ENCODE measurements at places on chromosomes 7 and 10. TPM values are rescaled to one million over a fixed set of nuclear protein-coding genes. Genes with fewer than 3 reads are reported as not detected.

GRCh38 chr10:287026-287709, 151.9 kb downstream of the ZMYND11 start:
- no peak for DNase-seq

- no peak for DNase-seq
Measured at GRCh38 chr10:100138921-100139496, 46.8 kb downstream of the ERLIN1 start.

DNA sequence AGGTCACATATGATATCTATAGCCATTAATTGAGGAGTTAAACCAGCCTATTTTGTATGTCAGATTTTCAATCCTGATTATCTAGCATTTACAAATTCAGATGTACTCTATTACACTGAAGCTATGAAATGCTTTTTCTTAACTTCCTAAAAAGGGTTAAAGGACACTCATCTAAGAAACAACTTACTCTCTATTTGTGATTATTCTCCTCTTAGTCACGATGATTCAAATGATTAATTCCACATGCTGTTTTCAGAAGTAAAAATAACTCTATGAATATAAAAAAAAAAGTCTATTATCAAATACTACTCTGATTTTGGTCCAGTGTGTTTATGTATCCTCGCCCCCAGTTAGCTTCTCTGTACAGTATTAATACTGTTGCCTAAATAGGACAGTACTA, 1199.9 kb downstream of the GATA3 start:
- no peak for DNase-seq

GRCh38 chr7:27661811-27662489, 733 bp downstream of the HIBADH start:
- DNase-seq, result peak; percentile 50

GRCh38 chr7:6653071-6654003, 16.2 kb downstream of the ZNF316 start:
- no peak for DNase-seq

DNA sequence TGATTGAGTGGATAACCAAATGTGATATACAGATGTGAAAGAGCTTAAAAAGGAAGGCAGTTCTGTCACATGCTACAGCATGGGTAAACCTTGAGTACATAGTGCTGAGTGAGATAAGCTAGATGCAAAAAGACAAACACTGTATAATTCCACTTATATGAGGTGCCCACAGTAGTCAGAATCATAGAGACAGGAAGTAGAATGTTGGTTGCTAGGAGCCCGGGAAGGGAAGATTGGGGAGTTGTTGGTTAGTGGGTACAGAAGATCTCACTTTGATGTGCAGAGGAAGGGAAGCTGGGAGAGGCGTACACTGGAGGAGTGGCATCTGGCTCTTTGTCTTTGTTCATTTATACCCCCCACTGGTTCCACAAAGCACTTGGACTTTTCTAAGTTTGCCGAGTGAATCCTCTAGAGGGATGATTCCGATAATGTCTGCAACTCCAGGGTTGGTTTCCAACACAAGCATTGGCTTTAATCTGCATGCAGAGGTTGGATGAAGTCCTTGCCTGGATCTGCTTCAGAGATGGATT, 39.5 kb downstream of the TSPAN14 start:
- DNase-seq, result no peak

- no peak for DNase-seq
Measured at GRCh38 chr7:156065400-156065799, 253.1 kb upstream of the SHH start.

DNA sequence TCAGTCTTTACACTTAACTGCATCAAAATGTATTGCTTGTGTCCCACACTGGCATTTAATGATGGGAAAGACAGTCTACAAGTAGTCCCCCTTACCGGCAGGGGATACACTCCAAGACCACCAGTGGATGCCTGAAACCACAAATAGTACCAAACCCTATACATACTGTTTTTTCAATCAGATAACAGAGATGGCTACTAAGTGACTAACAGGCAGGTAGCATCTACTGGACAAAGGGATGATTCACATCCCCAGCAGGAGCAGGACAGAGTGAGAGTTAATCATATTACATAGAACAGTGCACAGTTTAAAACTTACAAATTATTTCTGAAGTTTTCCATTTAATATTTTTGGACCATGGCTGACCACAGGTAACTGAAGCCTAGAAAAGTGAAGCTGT, 13.2 kb downstream of the TMEM243 start:
- DNase-seq, result peak; percentile 59

DNA sequence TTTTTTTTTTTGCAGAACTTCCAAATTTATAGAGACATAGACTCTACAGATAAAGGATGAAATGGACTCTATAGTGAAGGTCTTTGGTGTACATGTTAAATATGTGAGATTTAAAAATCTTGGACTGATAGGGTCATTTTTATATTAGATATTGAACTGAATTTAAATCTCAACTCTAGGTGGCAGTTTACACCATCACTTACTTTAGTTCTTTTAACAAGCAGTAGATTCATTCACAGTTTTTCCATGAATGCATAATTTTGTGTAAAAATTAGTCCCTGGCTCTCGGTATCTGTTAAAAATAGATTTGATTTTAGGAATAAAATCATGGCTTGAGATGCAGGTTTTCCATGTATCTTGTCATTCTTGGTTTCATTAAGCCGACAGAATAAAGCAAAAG, 31.1 kb upstream of the SNX13 start:
- DNase-seq, result peak; percentile 41

- DNase-seq, result no peak
Measured at GRCh38 chr10:95758351-95759025, 2.5 kb downstream of the ENTPD1 start.

DNA sequence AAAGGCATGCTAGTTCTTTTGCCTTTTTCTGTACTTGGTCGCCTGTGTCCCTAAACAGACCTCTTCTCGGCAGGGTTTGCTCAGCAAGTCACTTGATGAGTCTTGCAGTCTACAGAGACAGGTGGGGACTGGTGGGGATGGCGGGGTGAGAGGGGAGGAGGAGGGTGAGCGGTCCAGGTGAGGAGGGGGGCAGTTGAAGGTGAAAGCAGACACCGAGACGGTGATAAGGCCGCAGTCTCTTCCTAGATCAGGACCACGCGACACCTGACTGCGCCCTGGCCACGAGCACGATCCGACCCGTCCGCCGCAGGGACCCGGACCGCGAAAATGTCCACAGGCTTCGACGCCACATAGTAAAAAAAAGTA, 566 bp downstream of the ASNS start:
- DNase-seq, result no peak

- no peak for DNase-seq
Measured at GRCh38 chr10:4119107-4119506, 334.1 kb upstream of the KLF6 start.

DNA sequence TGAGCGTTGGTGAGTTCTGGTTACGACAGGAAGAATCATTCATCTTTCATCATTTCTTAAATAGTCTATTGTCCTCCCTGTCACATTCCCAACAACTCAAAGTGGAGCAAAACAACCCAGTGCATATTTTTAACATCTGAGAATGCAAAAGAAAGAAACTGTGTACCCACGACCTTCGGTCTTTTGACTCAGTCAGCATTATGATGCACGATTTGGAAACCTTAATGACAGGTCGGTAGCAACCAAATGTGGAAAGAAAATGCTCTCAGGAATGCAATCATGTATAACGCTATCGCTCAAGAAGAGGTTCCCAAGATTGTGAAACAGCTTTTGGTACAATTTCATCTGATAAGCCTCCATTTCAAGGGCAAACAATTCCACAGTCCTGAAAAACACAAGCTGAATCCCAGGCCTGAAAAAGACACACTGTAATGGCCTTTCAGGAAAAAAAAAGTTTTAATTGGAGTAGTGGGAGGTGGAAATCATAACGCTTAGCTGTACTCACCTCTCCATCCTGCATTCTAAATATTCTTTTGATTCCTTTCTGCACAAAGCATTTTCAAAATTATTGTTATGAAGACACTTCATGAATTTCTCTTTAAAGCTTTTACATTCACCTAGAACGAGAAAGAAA, 2.6 kb downstream of the COX19 start:
- no peak for DNase-seq

DNA sequence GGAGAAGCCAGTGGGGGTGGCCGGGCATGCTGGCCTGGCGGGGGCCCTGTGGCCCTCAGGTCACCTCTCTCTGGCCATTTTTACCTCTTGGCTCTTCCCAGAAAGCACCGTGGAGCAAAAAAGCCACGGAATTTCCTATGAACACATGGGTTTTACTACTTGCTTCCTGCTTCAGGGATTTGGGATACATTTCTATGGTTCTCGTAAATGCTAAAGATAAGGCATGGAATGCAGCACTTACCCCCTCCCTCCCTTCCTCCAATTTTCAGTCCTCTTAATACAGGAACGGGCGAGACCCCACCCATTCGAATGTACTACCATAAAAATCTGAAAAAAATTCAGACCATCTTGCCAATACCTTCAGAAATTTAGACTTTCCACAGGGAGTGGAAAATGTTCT, 279.7 kb downstream of the ARHGAP12 start:
- DNase-seq, result peak; percentile 45

DNA sequence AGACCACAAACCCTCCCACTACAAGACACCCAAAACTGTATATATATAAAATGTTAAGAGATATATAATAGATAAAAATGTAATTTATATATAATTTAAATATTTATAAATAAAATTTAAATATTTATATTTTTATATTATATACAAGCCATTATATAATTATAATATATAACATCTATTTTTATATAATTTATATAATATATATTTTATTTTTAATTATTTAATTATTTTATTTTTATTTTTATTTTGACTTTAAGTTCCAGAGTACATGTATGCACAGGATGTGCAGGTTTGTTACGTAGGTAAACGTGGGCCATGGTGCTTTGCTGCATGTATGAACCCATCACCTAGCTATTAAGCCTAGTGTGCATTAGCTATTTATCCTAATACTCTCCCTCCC, 1090.2 kb downstream of the NXPH1 start:
- no peak for DNase-seq

DNA sequence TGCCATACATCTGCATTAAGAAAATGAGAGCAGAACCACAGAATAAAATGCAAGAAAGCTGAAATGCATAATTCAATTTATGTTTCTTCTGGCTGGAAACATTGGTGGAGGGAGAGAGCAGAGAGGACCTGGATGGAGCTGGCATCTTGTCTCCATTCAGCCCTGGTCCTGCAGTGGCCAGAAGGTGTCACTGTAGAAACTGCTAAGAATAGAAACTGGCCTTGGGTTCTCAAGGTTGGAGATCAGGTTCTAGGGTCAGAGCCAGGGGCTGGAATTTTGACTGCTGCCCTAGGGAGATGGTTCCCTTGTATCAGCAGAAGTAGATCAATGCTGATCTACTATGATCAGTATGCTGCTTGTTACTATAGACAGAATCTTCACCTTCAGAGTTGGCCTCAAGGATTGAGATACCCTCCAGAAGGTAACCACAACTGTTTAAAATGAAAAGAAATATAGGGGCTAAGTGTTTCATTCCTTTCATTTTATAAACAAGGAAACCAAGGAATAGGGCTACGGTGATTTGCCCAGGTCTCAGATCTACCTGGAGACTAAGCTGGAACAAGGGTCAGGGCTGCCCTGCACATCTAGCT, 13.1 kb downstream of the TAS2R41 start:
- peak; percentile 13 for DNase-seq

GRCh38 chr7:39099146-39099545, 121.4 kb downstream of the POU6F2 start:
- DNase-seq, result peak; percentile 63

GRCh38 chr7:47186316-47186715, 395.6 kb downstream of the TNS3 start:
- DNase-seq, result no peak

DNA sequence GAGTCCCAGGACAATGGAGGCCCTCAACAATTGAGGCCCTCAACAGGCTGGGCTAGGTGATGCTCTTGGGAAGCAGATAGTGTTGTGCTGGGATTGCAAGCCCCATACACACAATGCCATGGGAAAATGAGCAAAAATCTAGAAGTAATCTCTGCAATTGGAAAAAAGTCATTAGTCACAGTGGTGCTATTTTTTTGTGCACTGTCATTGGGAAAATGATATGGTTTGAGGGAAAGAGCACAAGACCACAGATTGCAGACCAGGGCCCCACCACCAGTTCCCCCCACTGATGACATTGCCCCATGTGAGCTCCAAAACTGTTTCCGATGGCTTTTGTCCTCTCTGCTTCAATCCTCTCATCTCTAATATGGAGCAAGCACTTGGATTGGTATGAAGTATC, 1.9 kb downstream of the KCTD7 start:
- DNase-seq, result no peak

- DNase-seq, result no peak
Measured at GRCh38 chr7:70953331-70953741, 178.6 kb upstream of the GALNT17 start.

DNA sequence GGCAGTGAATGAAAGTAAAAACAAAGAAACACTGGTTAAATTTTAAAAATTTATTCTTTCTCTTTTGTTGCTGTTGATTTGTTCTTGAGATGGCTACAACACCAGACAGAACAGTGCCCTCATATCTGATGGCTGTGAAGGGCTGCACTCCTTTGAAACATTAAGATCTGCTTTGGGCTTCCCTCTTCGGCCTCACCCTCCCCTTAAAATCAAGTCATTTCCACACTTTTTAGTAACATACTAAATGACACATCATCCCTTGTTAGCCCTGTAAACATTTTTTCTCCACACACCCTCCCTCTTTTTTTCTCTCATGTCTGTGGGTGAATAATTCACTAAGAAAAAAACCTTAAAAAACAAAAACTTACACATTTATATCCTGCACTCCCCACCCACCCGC, 16.4 kb downstream of the IRF5 start:
- no peak for DNase-seq

DNA sequence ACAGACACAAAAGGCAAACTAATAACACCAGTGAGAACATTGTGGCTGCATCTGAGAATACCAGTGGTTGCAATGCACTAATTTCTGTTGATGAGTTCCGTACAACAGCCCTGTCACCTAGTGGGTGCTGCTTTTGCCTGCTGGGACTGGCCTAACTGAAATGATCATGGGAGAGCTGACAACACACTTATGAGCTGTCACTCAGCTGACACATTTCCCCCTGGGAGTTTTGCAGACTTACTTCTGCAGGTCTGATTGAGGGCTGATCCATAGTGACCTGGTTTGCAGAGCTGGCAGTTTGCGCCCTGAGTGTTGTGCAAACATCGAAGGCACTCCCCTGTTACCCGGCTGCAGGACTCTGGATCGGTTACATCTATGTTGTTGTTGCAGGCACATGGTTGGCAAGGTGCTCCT, 60.6 kb upstream of the LAMB1 start:
- DNase-seq, result no peak

GRCh38 chr7:104951546-104951945, 62.5 kb upstream of the KMT2E start:
- DNase-seq, result no peak

DNA sequence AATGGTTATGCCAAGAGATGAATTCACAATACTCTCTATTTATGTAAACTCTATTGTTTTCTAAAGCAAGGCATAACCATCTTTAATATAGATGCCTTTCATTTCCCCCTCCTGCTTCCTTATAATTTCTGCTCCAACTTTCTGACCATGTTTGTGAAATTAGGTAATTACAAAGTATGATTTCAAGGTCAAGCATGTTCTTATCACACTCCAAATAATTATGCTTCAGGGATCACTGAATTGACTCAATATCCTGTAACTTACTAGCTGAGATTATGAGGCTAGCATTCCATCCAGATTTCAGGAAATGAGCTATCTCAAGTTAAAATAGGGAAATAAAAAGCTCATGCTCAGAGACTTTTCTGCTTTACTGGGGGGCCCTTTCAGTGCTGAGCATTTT, 655.9 kb upstream of the IGFBP3 start:
- DNase-seq, result no peak

CFAP70 gene
- total RNA-seq, result 0.36 TPM

FBXO24 gene
- total RNA-seq, result 0.48 TPM

SH2D4B gene
- 0.07 TPM for total RNA-seq

OR2A42 gene
- total RNA-seq, result not detected

MEOX2 gene
- not detected for total RNA-seq

FAM200A gene
- 11.4 TPM for total RNA-seq

SEMA3D gene
- 3.4 TPM for total RNA-seq

GIMAP8 gene
- total RNA-seq, result not detected

Data from A172 (cell line).